ENCODE measurements at places on chromosomes 11 and 22. TPM values are rescaled to one million over a fixed set of nuclear protein-coding genes. Genes with fewer than 3 reads are reported as not detected.

SSTR3 gene
- total RNA-seq, result not detected

THRSP gene
- total RNA-seq, result not detected

MUC15 gene
- not detected for total RNA-seq

LDHAL6A gene
- total RNA-seq, result not detected

CASP4 gene
- 75.6 TPM for total RNA-seq

HEPHL1 gene
- total RNA-seq, result not detected

KDM4D gene
- 0.41 TPM for total RNA-seq

FAM111A gene
- total RNA-seq, result 70.0 TPM

GRCh38 chr22:22976033-22976922 lies 88.7 kb downstream of the IGLL5 start:
- DNase-seq, result no peak

GRCh38 chr11:61715867-61716266 lies 35.7 kb downstream of the DAGLA start:
- DNase-seq, result no peak

- DNase-seq, result no peak
Measured at GRCh38 chr22:43325176-43325575, 18.0 kb downstream of the SCUBE1 start.

DNA sequence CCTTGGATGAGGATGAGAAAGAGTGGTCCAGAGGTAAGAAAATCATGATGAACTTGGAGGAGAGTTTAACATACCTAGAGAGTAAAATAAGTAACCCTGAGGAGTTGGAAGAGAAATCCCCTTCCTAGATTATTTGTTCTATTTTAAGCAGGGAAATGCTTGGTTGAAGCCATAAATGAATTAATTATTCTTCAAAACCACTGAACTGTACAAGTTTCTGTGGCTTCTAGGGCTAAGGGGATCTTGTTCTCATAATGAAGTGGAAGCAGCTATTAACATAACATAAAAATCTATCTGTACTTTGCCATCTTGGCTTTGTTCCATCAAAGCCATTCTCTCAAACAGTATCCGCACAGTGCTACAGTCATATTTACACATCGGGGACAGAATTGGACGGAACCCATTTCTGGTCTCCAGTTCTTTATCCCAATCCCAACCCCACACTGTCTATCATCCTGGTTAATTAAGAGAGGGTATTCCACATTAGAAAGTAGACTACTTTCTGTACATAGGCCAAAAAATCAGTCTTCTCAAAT lies 14.5 kb upstream of the ARHGAP42 start:
- DNase-seq, result no peak

- no peak for DNase-seq
Measured at GRCh38 chr11:78465169-78465942, 47.7 kb upstream of the GAB2 start.

DNA sequence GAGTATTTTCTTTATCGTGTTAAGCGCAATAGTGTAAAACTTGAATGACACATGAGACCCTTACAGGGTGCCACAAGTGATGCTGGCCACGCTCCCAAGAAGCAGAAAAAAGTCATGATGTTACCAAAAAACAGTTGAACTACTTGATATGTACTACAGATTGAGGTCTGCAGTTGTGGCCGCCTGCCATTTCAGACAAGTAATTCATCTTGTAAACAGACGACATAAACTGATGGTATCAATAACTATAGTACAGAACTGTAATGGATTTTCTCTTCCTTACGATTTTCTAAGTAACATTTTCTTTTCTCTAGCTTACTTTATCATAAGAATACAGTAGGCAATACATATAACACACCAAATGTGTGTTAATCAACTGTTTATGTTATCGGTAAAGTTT lies 5.5 kb downstream of the CD59 start:
- DNase-seq, result no peak

GRCh38 chr11:41950470-41951143 lies 491.2 kb upstream of the LRRC4C start:
- DNase-seq, result no peak

- no peak for DNase-seq
Measured at GRCh38 chr22:31995046-31995445, 48.0 kb upstream of the SLC5A1 start.
